Upper lobe of left lung (tissue), 6 donors: ENCODE measurements at places on chromosomes 2 and 18.

DNA sequence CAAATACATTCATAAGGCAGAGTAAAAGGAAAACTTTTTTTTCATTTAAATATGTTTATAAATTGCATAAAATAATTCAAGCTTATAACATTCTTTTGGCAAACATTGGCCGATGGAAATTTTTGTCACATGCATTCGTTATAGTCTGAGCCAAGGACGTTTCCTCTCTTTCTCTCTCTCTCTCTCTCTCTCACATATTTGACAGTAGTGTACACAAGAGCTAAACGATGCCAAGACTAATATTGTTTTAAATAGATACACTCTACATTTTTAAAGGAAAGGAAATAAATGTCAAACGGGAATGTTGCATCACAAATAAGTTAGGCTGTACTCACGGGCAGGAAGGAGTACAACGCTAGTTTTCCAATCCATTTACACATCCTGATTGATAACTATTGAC, 251.1 kb upstream of the SMIM21 start:
- no peak overlapping the region for H3K4me3 ChIP-seq
- H3K36me3 ChIP-seq = no peaks in the 10 kb centered on the region
- no peaks in the 10 kb centered on the region for H3K27me3 ChIP-seq
- H3K4me1 ChIP-seq = no peaks in the 10 kb centered on the region

- no peak for DNase-seq
- no peaks in the 10 kb centered on the region for H3K27me3 ChIP-seq
- H3K36me3 ChIP-seq = no peaks in the 10 kb centered on the region
- no peak overlapping the region for H3K4me3 ChIP-seq
- H3K4me1 ChIP-seq = no peaks in the 10 kb centered on the region
These were observed 70.2 kb upstream of the GALNT3 start for GRCh38 chr2:165864296-165864695.

DNA sequence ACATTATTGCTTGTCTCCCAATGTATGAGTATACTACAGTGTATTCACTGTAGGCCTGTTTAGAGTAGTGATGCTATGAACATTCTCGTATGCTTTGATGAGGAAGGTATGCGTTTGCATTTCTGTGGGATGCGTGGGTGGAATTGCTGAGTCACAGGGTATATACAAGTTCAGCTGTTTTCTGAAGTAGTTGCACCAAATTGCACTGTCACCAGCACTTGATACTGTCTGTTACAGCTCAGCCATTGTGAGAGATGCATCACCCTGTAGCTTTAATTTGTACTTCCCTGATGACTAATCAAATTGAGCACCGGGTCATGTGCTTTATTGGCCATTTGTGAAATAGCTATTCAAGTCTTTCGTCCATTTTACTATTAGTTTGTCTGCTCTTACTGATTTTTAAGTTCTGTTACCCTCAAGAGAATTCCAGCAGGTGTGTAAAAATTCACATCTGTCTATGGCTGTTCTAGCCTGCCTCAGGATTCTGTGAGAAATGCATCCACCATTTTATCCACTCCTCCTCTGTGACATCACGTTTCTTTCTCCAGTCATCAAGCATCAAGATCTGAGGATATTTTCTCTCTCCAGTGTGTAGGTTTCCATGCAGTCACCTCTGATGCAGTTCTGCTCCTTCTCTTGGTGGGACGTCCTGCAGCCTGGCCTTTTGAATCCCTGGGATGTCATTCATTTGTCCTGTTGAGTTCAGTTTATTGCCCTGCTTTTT, 72.5 kb downstream of the DGKD start:
- peaks cover 3% of the 10 kb centered on the region for H3K4me1 ChIP-seq
- H3K27ac ChIP-seq = no peak overlapping the region
- H3K4me3 ChIP-seq = no peak overlapping the region

GRCh38 chr18:54945576-54946125, 13.6 kb downstream of the CCDC68 start:
- H3K4me1 ChIP-seq = peaks cover 43% of the 10 kb centered on the region
- H3K27ac ChIP-seq = peak overlapping the region; percentile 59
- no peak overlapping the region for H3K4me3 ChIP-seq
- DNase-seq = no peak
- peaks cover 16% of the 10 kb centered on the region for H3K36me3 ChIP-seq
- no peaks in the 10 kb centered on the region for H3K27me3 ChIP-seq

DNA sequence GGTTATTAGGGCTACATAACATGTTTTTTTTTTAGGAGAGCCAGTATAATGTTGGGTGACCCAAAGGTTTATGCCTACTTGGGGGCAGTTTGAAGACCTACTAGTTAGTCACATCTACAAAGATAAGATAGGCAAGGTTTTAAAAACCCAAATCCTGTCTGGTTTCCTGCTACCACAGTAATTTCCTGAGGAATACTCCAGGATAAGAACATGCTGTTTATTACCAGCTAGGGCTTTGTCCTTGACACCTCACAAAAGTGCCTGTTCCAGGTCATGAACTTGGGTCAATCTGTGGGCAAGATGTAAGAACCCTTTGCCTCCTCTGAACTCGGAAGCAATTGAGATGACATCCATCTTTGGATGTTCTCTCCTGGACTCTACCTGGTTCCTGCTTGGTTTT, 38.2 kb downstream of the CDC42EP3 start:
- no peak for DNase-seq
- peaks cover 9% of the 10 kb centered on the region for H3K4me1 ChIP-seq

GRCh38 chr2:113192459-113193100, 18.8 kb downstream of the PSD4 start:
- no peaks in the 10 kb centered on the region for H3K27me3 ChIP-seq
- no peaks in the 10 kb centered on the region for H3K4me1 ChIP-seq
- no peak overlapping the region for H3K27ac ChIP-seq
- no peak for DNase-seq
- H3K36me3 ChIP-seq = peaks cover 10% of the 10 kb centered on the region

DNA sequence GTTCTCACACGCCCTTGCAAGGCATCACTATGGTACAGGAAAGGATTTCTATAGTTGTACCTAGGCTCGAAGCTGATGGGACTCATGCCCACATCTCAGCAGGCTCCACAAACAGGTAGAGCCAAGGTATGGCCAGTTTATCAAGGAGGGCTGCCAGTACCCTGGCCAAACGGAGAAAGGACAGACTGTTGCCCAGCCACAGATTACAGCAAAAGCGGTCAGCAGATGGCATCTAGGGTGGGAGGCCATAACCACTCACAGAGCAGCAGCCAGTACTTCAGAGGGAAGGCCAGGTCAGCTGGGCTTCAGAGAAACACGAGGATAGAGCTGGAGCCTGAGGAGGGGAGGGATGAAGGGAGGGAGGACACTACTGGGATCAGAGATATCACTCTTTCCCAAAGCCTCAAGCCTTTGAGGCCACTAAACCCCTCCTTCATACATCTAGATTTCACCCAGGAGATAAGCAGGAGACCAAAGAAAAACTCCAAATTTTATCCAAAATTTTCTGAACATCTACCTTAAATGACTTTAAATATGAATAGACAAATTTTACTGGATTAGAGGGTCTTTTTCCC, 904.2 kb upstream of the NXPH2 start:
- no peaks in the 10 kb centered on the region for H3K36me3 ChIP-seq
- no peaks in the 10 kb centered on the region for H3K27me3 ChIP-seq
- H3K4me3 ChIP-seq = no peak overlapping the region
- DNase-seq = no peak
- H3K27ac ChIP-seq = no peak overlapping the region

- no peaks in the 10 kb centered on the region for H3K27me3 ChIP-seq
- no peak overlapping the region for H3K27ac ChIP-seq
- peaks cover 9% of the 10 kb centered on the region for H3K4me1 ChIP-seq
- no peaks in the 10 kb centered on the region for H3K36me3 ChIP-seq
- no peak for DNase-seq
- H3K4me3 ChIP-seq = no peak overlapping the region
These were observed 60.3 kb upstream of the UPP2 start for GRCh38 chr2:158041400-158041799.

DNA sequence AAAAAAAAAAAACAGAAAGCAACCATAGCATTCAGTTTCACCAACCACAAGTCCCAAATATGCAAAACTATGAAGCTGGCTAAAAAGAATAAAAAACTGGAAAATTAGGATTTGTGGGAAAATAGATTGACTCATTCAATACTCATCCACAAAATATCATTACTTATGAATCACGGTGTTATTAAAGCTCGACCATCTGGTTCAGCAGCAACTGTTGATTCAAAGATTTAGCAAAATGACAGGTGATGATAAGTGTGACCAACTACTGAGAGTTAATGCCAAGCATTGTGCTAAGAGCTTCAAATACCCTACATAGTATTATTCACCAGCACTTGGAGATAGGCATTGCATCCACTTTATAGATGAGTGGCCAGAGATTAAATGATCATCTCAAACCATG, 26.2 kb upstream of the XDH start:
- no peaks in the 10 kb centered on the region for H3K27me3 ChIP-seq
- H3K4me3 ChIP-seq = no peak overlapping the region
- H3K27ac ChIP-seq = no peak overlapping the region
- no peak for DNase-seq

DNA sequence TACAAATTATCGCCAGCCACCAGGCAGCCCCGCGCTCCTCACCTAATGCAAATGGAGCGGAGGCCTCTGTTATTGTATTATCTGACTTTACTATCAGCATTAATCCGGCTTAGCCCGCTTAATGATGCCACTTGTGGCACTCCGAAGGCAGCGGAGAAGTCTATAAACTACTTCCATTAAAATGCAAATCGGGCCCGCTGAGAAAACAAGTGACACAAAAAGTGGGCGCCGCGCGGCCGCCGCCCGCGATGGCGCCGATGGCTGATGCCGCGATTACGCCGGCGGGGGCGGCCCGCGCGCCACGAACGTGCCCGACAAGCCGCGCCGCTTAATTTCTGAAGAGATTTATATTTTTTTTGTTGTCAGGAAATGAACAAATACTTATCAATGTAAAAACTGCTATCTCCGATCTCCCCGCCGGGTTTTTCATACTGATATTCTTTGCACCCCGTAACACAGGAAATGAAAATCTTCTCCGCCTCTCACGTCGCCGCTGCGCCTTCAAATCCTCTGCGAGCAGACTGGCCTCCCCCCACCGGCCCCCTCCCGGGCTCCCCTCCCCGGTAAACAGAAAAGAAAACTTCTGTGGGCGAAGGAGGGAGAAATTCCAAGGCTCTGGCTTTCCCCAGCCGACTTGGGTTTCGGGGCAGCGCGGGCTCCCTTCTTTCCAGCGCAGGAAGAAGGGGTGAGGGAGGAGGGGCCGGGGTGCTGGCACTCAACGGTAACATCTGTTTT, 221.8 kb downstream of the INSIG2 start:
- peak overlapping the region; percentile 56 for H3K4me3 ChIP-seq
- H3K4me1 ChIP-seq = no peaks in the 10 kb centered on the region
- no peak for DNase-seq
- H3K27me3 ChIP-seq = no peaks in the 10 kb centered on the region
- H3K36me3 ChIP-seq = no peaks in the 10 kb centered on the region
- H3K27ac ChIP-seq = peak overlapping the region; percentile 42

DNA sequence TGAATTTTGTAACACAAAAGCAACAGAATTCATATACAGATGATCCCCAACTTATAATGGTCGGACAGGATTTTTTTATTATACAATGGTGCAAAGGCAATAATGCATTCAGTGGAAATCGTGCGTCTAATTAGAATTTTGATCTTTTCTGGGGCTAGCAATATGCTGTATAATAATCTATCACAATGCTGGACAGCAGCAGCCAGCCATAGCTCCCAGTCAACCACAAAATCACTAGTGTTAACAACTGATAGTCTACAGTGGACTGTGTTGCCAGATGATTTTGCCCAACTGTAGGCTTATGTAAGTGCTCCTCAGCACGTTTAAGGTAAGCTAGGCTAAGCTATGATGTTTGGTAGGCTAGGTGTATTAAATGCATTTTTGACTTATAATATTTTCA, 399.0 kb upstream of the SLC39A10 start:
- H3K4me1 ChIP-seq = no peaks in the 10 kb centered on the region
- H3K4me3 ChIP-seq = no peak overlapping the region
- no peaks in the 10 kb centered on the region for H3K36me3 ChIP-seq
- H3K27ac ChIP-seq = no peak overlapping the region
- DNase-seq = no peak

- no peak overlapping the region for H3K27ac ChIP-seq
- no peak for DNase-seq
- no peaks in the 10 kb centered on the region for H3K36me3 ChIP-seq
These were observed 33.9 kb downstream of the MAP4K4 start for GRCh38 chr2:101731221-101732054.

- H3K27me3 ChIP-seq = no peaks in the 10 kb centered on the region
- DNase-seq = peak; percentile 79
- H3K4me3 ChIP-seq = no peak overlapping the region
- H3K27ac ChIP-seq = no peak overlapping the region
- H3K4me1 ChIP-seq = peaks cover 23% of the 10 kb centered on the region
These were observed 166.9 kb downstream of the MSH2 start for GRCh38 chr2:47569658-47570475.

DNA sequence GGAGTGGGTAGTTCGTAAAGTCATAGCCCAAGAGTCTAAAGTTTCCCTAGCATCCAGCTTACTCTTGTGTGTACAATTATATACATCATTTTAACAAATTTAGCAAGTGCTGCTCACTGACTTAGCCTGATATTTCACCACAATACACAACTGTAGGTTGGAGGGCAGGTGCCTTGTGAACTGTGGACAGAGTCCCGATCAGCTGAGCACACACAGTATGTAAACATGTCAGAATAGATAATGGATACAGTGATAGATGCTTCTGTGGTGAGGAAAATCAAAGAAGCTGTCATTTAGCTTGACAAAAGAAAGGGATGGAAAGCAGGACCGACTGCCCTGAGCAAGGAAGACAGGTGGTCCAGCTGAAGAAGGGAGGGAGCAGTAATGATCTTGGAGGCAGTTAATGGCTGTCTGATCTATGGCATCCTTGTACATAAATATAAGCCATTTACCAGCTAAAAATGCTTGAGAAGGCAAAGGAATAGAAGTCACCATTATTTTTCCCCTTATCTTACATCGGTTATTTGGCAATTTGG, 372.8 kb upstream of the UBE2E3 start:
- no peak overlapping the region for H3K27ac ChIP-seq
- no peaks in the 10 kb centered on the region for H3K4me1 ChIP-seq
- H3K27me3 ChIP-seq = no peaks in the 10 kb centered on the region
- no peaks in the 10 kb centered on the region for H3K36me3 ChIP-seq
- no peak overlapping the region for H3K4me3 ChIP-seq

- H3K27me3 ChIP-seq = no peaks in the 10 kb centered on the region
- H3K4me3 ChIP-seq = no peak overlapping the region
- no peak overlapping the region for H3K27ac ChIP-seq
- DNase-seq = no peak
- H3K4me1 ChIP-seq = no peaks in the 10 kb centered on the region
These were observed 12.6 kb downstream of the EVA1A start for GRCh38 chr2:75548036-75548573.

GRCh38 chr2:36192983-36193382, 162.6 kb upstream of the CRIM1 start:
- H3K36me3 ChIP-seq = no peaks in the 10 kb centered on the region
- no peaks in the 10 kb centered on the region for H3K27me3 ChIP-seq
- no peak overlapping the region for H3K4me3 ChIP-seq
- no peak overlapping the region for H3K27ac ChIP-seq
- no peaks in the 10 kb centered on the region for H3K4me1 ChIP-seq
- DNase-seq = no peak

- peaks cover 13% of the 10 kb centered on the region for H3K4me1 ChIP-seq
- peak overlapping the region; percentile 77 for H3K4me3 ChIP-seq
- no peaks in the 10 kb centered on the region for H3K27me3 ChIP-seq
- no peak for DNase-seq
- H3K36me3 ChIP-seq = no peaks in the 10 kb centered on the region
These were observed 722 bp upstream of the C2orf15 start for GRCh38 chr2:99140860-99141109.

- H3K36me3 ChIP-seq = no peaks in the 10 kb centered on the region
- H3K27me3 ChIP-seq = no peaks in the 10 kb centered on the region
- no peaks in the 10 kb centered on the region for H3K4me1 ChIP-seq
These were observed 58.3 kb upstream of the RAPGEF4 start for GRCh38 chr2:172677363-172677762.
